ENCODE measurements at places on chromosomes 6 and 20.

DNA sequence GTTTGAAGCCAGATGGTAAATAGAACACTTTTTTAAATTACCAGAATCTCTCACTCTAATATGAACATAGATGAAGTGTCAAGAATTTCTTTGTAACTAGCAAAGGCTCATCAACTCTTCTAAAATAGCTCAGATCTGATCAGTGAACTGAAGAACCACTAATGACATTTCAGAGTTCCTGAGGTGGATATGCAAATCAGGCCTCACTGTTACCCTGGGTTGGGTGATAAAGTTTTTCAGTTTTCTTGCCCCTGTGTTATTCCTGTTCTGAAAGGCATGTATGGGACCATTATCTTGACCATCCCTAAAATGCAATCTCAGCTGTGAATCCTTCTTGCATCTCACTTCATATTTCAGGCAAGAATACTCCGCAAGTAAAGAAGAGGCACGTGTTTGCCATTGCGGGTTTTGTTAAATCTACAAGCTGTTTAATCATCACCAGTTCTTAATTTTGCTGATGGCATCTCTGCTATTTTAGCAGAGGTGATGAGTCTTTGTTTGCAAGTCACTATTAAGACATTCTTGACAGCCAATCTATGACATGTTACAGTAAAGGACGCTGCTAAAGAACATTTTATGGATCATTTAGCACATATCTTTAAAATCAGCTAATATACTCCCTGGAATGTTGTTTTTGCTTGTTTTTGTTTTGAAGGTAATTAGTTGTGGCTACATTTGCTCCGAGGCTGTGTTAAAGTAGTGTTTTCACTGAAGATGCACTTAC is 47.9 kb downstream of the KHDC1L start:
- no peak for DNase-seq

DNA sequence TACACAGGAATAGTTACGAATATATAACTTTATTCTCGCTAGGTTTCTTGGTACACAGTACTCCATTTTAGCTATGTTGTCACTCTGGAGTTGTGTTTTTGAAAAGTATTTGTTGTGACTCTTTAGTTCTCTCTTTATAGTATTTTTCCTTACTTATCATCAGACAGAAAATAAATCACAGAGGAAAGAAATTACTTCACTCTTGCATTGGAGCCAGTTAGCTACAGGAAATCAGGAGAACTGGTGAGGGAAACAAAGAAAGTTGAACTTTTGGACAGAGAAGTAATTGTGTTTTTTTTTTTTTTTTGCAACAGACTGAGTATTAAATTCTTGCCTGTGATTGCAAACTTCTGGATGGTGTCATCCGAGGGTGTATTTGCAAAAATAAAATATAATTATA is 33.9 kb downstream of the DSE start:
- no peak for DNase-seq

DNA sequence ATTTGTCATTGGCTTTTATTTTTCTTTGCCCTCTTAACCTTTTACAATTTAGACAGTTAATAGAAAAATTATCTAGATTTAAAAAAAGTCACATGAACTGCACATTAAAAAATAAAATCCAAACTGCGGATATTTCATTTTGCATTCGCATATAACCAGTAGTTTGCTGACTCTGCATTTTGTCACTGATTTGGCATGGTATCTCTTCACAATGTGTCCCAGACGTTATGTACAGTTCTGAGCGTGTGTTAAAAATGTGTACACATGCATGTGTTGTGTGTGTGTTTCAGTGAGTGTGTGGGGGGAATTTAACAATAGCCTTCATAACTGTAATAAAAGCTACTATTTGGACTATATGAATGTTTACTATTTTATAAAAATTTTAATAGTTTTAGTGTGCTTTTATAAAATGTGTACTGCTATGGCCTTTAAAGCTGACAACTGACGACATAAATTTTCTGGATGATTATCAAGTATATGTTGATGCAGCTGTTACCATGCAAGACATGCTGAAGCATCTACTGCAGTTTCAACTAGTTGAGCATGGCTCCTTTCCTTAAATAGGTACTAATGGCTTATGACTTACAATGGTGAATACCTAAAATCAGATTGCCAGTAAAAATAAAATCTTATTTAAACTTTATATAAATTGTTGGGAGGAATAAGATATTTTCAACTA is 67.7 kb downstream of the HMGCLL1 start:
- no peak for DNase-seq

DNA sequence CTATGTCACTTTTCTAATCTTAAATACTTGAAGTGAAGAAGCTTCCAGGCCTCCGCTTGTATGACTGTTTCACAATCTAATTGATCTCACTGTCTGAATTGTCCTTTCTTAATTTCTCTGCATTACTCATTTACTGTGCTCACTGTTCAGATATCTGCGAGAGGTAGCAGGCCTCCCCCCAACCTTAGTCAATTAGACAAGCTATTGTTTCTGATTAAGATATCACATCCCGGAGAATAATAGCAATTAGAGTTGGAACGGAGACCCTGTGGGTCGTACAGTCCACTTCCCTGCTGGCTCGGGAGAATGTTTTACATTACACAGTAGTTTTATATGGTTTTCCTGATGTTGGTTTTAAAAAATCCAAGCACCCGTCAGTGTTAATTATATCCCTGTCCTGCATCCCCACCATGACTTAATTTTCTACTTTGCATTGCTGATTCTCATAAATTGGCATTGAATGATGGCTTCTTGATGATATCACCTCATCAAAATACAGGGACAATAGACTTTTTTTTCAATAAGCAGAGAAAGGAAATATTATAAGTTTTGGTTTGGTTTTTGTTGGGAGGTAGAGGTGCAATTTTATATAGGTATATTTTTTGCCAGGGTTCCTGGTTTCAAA is 178.7 kb upstream of the TSHZ2 start:
- no peak for DNase-seq

DNA sequence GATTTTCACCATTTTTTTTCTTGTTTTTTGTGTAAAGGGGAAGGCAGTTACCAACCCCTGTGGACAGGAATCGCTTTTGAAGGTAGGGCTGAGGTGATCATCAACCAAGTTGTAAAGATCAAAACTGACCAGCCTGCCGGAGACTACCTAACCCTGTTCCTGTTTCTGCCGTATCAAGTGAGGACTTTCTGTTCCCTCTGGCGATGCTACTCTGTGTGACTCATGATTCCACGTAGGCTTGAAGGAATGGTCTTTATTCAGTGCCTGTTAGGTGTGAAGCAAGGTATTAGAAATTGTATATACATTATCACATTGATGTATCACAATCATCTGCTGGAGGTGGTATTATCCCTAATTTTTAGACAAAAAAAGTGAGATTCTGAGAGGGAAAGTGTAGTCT is 161.3 kb downstream of the SOX4 start:
- no peak for DNase-seq

DNA sequence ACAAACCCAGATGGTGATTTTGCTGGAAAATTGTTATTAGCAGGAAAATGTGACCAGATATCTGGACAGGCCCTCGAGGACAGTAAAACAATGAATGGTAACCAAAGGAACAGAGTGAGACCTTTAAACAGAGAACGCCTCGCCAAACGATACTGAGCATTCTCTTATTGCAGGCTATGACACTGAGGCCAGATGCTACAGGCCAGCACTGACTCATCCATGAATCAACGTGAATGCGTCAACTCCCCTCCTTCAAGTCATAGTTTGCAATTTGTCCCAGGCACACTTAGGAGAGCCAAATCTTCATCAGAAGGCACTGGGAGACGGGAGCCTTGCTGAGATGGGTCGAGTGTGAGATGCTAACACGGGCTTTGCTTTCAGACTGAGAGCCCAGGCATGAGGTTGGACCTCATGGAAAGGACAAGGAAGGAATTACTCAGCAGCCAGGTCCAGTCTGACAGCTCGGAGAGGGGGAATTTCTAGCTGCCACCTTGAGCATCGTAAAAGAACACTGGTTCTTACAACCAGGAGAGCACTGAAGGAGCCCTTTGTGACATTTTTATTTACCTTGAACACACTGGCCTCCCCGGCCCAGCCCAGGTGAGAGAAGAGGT is 60.7 kb downstream of the BMP7 start:
- DNase-seq: no peak

DNA sequence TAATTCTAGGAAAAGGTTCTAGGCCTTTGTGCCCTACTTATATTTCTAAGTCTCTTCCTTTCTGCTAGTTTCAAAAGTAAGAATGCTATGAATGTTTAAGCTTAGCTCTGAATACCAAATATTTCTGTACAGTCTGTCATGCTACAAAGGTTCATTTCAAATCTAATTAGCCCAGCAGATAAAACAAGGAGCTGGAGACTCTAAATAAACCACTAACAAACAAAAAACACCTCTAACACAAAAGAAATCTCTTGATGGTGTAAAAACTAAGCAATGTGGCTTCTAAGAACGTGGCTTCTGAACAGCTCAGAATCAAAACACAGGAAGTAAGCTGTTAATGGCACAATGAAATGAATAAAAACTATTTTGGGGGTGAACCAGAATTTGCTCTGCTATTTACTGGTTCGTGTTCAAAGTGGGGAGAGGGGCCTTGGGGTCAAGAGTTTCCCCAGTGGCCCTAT is 198.3 kb downstream of the BCAS1 start:
- no peak for DNase-seq

GRCh38 chr6:2970034-2970685 is 1.2 kb downstream of the SERPINB6 start:
- DNase-seq: no peak

- no peak for DNase-seq
These were observed 112.4 kb downstream of the TAF4 start for GRCh38 chr20:61953037-61954021.

DNA sequence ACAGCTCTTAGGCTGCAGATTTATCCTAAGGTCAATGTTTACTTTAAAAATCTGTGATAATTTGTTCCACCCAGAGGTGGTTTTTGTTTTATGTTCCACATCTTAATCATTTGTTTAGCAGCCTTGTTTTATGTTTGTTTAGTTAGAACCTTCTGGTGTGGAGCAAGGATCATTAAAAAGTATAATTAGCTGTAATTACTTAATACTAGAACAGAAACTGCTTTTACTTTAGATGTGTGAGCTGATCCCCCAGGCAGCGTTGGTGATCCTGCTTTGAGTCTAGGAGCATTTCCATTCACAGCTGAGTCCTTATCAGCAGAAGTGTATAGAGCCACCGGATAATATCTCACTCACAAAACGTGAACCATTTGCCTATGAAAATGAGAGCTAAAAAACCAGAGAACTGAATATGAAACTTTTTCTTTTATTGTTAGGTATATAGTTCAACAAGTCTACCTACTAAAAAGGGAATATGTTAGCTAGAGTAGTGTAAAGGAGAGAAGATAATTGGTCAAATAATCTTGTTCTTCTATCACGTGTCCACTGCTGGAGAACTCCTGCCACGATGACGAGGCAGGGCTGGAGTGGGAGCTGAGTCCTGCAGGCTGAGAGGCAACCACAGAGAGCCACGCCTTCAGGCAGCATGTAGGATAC is 78.5 kb downstream of the TRMT11 start:
- no peak for DNase-seq

DNA sequence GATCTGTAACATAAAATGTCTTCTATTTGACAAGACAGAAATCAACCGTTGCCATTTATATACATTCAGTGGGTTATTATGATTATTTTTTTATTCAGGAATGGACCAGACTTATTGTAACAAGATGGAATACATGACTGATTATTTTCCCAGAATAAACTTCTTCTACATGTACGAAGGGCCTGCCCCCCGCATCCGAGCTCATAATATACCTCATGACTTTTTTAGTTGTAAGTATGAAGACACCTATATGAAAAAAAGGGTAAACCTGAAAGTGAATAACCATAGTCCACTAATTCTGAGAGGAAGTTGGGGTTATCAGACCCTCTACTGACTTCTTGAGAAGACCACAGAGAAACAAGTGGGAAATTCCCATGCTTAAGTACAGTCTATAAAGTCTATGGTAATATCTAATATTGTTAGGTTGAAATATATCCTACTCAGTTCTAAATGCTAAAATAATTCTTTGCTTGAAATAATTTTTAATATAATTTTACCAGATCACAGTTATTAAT is 15.9 kb downstream of the OR2A4 start:
- no peak for DNase-seq
